NCI-H1092 (cell line): ENCODE measurements at places on chromosomes 7 and 10.

DNA sequence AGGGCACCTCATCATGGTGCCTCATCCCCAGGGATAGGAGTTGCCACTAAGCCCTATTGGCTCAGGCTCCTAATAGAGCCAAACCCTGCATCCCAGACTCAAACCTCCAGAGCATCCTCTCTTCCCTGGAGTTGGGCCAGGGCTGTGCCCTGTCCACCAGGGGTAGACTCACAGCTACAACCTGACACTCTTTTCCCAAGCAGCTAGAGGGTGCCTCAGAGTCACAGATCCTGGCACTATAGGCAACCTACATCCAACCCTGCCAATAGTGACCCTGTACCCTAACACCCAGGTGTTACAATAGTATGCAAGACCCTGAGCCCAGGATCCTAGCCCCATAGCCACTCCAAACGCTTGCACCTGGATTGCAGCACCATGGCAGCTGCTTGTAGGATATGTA, 64.0 kb upstream of the PLA2G12B start:
- DNase-seq: no peak

- DNase-seq: peak; percentile 33
These were observed 22.1 kb upstream of the OPN4 start for GRCh38 chr10:86632009-86632800.

GRCh38 chr7:32161708-32162107, 91.5 kb upstream of the PDE1C start:
- DNase-seq: no peak

GRCh38 chr10:95767884-95768556, 12.1 kb downstream of the ENTPD1 start:
- DNase-seq: no peak

- no peak for DNase-seq
These were observed 44.7 kb downstream of the DOCK4 start for GRCh38 chr7:112161253-112162141.

- DNase-seq: no peak
These were observed 659.8 kb upstream of the FOXK1 start for GRCh38 chr7:4022265-4022664.

DNA sequence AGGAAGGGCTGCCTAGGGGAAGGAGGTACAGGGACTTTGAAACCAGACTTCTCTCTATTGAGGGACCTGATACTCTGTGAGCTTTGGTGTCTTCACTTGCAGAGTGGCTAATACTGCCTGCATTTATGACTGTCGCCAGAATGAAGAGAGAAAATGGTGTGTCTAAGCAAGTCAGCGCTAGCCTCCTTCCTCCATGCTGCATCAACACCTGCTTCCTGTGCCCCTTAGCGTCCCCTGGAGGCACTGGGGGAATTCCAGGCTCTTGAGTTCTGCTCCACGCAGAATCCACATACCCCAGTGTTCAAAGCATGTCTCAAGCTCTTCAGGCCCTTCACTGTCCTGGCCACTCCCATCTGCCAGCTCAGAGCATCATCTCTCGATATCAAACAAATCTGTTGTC, 140.5 kb downstream of the PKD1L1 start:
- DNase-seq: no peak

DNA sequence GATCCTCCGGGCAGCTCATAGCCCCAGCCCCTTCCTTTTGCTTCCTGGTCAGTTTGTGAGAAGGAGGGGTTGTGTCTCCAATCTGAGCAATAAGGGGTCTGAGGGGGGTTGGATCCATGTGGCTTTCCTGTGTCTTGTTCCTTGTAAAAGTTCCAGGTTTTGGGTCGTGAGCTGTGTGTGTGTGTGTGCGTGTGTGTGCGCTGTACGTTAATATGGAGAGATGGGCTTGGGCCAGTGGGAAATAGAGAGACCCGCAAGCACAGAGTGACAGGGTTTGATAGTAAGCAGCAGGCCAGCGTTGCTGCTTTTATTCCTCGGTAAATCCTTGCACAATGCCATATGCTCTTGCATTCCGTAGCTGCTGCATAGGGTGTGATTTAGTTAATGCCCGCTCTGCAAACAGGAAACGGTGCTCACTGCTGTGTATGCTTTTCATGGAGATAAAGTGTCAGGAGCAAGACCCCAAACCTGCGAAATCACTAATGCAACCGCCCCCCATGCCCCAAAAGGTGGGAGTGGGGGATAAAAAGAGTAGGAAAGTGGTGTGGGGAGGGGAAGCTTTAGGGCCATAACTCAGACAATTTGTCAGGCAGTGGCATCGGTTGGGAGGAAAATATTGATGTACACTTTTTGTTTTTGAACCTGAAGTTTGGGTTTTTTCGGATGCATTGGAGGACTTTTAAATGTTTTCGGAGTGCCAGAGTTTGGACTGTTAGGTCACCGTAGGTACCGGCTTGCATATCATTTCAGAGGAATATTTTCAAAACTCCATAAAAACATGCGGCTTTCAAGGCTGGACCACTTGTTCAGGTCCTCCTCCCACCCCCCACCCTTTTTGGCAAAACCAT, 108.7 kb downstream of the TCF7L2 start:
- no peak for DNase-seq

- DNase-seq: no peak
These were observed 195.7 kb upstream of the NRG3 start for GRCh38 chr10:81679291-81679690.

DNA sequence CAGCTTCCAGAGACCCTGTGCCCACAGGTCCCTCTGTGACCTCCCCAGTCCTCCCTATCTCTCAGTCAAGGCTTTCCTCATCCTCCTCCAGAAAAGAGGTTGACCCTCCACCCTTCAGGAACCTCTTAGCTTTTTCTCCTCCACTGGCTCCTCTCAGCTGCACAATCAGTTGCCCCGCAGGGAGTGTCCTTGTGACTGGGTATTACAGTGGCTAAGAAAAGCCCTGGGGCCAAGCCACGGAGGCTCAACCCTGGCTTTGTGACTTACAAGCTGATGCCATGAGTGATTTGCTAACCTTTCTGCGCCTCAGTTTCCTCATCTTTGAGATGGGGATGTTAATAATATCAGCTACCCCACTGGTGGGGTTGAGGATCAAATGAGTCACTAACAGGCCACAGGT, 66.4 kb upstream of the ZMIZ1 start:
- DNase-seq: no peak

DNA sequence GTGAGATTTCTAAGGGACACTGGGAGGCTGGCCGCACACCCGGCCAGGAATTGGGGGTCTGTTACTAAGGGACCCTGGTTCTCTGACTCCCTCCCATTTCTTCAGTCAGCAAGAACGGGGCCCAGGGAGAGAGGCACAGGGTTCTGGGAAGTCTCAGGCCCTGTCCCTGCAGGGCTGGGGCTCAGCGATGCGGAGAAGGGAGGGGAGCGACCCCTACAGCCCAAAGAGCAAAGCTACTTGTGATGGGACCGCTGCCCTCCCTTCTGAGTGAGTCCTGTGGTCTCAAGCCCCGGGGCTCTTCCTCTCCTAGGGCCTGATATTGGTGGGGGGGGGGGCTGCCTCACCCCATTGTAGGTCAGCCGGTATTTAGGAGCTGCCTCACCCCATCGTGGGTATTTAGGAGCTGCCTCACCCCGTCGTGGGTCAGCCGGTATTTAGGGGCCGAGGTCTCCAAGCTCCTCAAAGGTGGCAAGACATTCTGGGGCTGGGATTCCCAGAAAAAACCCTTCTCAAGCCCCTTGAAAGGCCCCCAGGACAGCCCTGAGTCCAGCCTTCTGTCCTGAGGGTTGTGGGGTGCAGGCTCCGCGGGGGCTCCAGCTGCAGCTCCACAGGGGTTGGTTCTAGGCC, 16.9 kb upstream of the NKX6-2 start:
- DNase-seq: no peak

- no peak for DNase-seq
These were observed 210.5 kb downstream of the ARHGAP21 start for GRCh38 chr10:24513155-24513554.

- DNase-seq: no peak
These were observed 59.8 kb upstream of the MSRB2 start for GRCh38 chr10:23035569-23035968.

DNA sequence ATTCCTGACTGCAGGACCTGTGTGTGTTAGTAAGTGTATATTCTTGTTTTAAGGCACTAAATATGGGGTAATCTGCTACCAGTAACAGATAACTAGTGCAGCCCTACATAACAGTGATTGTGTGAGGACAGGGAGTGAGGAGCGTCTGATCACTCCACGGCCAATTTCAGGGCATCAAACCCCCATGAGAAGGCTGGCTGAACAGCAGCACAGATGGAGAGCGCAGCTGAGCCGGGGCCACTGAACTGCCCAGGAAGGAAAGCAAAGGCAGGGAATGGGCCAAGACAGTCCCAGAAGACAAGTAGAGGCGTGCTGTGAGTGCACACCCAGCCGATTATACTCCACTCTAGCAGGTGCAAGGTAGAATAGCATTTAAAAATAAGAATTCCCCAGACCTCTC, 157.1 kb upstream of the CHST15 start:
- no peak for DNase-seq
